ENCODE measurements at places on chromosomes 2 and 18.

GRCh38 chr2:191713837-191714236 is 35.9 kb downstream of the NABP1 start:
- DNase-seq: no peak

DNA sequence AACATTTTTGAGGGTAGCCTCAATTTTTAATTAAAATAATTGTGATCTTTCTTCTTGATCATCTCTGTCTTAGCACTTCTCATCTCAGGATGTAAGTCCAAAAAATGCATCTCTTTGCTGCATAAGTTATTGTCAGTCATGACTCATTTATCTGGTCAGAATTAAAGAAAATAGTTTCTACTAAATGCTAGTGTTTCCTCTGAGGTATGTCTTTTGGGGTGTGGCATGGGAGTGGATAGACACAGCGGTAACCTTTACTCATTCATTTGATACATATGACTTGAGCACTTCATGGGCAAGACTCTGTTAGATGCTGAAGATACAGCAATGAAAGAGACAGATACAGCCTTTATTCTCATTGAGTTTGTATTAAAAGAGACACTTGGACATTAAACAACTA is 284.7 kb downstream of the IRS1 start:
- no peak for DNase-seq

DNA sequence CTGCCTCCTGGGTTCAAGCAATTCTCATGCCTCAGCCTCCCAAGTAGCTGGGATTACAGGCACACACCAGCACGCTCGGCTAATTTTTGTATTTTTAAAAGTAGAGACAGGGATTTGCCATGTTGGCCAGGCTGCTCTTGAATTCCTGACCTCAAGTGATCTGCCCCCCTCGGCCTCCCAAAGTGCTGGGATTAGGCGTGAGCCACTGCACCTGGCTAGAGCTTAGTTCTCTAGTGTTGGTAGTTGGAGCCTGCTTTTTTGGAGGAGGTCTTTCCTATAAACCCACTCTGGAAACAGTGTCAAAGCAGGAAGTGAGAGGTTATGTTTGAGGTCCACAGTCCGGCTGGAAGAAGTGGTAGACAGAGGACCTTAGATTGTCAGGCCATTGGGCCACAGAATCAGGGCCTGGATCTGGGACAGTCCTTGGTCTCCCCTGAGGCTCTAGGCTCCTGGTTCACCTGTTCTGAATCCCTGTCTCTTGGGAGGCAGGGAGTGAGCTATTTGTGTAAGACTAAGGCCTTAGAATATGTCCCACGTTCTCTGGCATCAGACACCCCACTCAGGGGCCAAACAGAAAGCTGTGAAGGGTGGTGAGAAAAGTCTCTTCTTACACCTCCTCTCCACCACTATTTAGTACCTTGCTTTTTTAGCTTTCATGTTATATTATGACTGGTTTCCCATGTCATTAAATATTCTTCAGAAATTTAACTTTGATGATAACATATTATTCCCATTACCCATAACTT is 34.5 kb downstream of the PCBP1 start:
- no peak for DNase-seq

DNA sequence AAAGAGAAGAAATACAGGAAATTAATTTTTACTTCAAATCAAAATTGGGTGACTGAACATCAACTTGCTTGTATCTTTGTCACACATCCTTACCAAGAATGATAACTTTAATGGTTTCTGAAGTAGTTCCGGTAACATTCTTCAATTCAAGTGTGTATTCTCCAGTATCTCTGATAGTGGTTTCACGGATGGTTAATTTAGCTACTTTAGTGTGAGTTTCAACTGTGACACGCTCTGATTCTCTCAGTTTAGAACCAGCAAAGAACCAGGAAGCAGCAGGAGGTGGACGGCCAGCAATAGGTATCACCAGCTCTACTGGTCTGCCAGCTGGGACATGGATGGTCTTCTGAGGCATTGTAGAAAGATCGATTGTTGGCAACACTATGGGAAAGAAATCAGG is 62.3 kb downstream of the PLEKHA3 start:
- no peak for DNase-seq

- DNase-seq: no peak
These were observed 37.8 kb downstream of the ARHGEF4 start for GRCh38 chr2:130874512-130874911.

GRCh38 chr2:190847504-190848081 is 33.0 kb upstream of the GLS start:
- no peak for DNase-seq

DNA sequence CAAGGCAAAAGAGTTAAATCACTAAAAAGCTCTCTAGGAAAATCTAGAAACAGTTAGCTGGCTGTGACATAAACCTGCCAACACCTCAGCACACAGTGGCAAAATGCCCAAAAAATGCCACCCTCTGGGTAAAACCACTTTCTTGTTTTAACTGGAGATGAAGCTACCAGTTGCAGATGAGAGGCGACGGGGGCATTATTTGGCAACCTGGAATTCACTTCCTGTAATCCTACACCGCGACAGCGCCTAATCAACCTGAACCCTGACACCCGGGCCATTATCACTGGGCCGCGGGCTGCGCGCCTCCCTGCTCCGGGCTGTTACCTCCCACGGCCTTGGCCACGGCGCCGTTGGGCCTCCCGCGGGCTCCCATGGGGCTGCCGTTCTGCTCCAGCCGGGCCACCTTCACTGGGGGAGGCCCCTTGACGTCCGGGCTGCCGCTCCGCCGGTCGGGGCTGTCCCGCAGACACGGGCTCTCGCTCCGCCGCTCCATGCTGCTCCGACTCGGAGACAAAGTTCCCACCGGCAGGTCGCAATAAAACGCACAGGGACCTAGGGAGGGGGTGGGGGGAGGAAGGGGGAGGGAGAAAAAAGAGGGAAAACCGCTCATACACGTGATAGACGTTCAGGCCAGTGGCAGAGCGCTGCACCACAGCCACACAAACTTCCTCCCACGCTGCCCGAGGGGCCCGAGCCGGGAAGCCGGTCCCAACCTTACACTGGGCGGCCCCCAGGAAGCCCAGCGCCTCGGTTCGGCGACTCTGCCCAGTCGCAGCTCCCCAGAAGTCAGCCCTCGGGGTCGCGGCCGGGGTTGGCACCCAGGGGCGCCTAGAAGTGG is 2.0 kb downstream of the SATB2 start:
- DNase-seq: peak; percentile 23

DNA sequence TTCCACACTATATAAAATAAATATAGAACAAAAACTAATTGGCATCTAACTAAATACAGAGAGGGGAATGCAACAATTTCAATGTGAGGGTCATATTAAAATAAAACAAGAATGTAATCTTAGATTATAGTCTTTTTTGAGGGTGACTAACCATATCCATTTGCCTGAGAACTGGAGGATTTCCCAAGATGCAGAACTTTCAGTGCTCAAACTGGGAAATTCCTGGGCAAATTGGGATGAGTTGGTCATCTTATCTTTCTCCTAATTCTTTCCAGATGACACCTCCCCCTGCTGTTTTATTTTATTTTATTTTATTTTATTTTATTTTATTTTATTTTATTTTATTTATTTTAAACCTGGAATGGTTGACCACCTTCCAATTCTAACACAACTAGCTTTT is 846.2 kb downstream of the SLC4A3 start:
- no peak for DNase-seq

- no peak for DNase-seq
These were observed 712 bp upstream of the SERPINB13 start for GRCh38 chr18:63586431-63586830.

GRCh38 chr2:128157644-128158043 is 66.6 kb downstream of the UGGT1 start:
- no peak for DNase-seq

GRCh38 chr2:143684551-143685320 is 555.5 kb downstream of the ARHGAP15 start:
- no peak for DNase-seq

- no peak for DNase-seq
These were observed 57.4 kb downstream of the RHBDD1 start for GRCh38 chr2:226893216-226893615.

- no peak for DNase-seq
These were observed 24.5 kb downstream of the SLC66A2 start for GRCh38 chr18:79926715-79927606.

DNA sequence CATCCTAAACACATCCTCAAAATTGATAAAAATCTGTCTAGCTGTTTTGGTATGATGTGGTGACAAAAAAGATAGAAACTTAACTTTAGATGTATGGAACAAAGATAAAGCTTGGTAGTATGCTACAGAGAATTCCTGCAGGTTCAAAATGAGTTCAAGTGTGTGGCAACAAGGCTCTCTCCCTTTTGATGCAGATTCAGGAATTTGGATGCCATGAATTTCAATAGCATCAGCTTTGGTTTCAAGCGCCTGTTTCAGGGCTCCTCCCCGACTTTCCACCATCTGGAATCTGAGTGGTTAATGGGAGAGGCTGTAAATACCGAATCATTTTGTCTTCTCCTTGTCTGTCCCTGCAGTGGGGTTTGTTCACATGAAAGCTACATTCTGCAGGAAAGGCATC is 180.6 kb downstream of the MTX2 start:
- no peak for DNase-seq

GRCh38 chr2:104845946-104846785 is 7.7 kb upstream of the POU3F3 start:
- no peak for DNase-seq

DNA sequence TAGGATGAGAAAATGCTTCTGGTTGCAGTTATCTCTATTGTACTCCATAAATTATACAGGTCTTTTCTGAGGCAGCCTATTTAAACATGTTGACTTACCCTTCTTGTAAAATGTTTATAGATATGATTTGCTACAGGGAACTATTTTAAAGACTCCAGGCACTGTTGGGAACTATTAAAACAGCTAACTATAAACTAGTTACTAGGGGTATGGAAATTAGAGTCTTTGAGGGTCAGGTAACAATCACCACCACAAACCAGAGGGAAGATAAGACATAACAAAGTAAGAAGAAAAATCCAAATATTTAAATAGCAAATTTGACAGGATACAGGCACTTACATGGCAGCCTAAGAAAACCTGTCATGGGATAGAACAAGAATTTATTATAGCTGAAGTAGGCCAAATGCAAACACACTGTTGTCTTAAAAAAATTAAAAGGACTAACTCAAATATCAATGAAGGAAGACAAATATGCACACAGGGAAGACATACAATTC is 251.0 kb upstream of the CWC22 start:
- no peak for DNase-seq

- no peak for DNase-seq
These were observed 34.3 kb downstream of the GIGYF2 start for GRCh38 chr2:232731470-232731869.

GRCh38 chr2:120656273-120656950 is 79.3 kb upstream of the GLI2 start:
- no peak for DNase-seq

DNA sequence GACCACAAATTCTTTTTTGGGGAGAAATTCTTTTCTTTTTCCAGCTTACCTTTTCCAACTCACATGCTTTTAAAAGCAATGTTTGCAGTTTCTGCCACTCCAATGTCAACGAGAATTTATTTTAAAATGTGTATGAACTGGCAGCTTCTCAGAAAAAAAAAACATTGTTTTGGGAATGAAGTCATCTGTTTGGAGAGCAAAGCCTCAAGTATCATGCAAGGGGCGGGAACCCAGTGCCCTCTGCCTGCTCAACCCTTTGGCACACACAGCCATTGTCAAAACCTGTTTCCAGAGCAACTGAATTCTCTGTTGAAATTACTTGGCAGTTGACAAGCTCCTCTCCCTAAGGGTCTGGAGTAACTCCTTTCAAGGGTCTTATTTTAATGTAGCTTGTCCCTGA is 128.5 kb downstream of the QPCT start:
- no peak for DNase-seq

Data from natural killer cell (primary cell).